ENCODE measurements at places on chromosomes 7 and 10. TPM values are rescaled to one million over a fixed set of nuclear protein-coding genes. Genes with fewer than 3 reads are reported as not detected.

DNA sequence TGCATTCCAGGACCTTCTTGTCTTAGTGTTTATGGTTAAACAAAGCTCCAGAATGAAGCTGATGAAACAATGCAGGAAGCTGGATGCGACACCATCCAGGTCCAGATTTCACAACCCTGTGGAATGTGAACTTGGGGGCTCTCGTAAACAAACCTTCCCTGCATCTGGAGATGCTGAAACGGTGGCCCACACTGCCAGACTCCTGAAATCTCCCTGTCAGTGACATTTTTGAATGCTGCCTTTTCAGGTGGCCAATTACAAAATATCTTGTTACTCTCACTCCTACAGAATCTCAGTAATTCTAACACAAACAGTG lies 18.8 kb downstream of the VIPR2 start:
- DNase-seq = no peak

GRCh38 chr10:36728626-36729025 lies 396.8 kb upstream of the ANKRD30A start:
- DNase-seq = no peak

- DNase-seq = no peak
Observed at GRCh38 chr7:86708031-86708680, 64.4 kb downstream of the GRM3 start.

GRCh38 chr10:72024596-72024995 lies 60.4 kb downstream of the CHST3 start:
- no peak for DNase-seq

GRCh38 chr10:101550965-101551364 lies 37.1 kb downstream of the POLL start:
- no peak for DNase-seq

GRCh38 chr7:158054081-158054480 lies 533.5 kb downstream of the PTPRN2 start:
- DNase-seq = no peak

Gene CDK6
- total RNA-seq = 69.6 TPM

Gene MYL10
- total RNA-seq = 0.60 TPM

Gene IKZF5
- 7.2 TPM for total RNA-seq

Measured in hepatocyte (in vitro differentiated cells).